ENCODE measurements at places on chromosomes 12 and 14.

DNA sequence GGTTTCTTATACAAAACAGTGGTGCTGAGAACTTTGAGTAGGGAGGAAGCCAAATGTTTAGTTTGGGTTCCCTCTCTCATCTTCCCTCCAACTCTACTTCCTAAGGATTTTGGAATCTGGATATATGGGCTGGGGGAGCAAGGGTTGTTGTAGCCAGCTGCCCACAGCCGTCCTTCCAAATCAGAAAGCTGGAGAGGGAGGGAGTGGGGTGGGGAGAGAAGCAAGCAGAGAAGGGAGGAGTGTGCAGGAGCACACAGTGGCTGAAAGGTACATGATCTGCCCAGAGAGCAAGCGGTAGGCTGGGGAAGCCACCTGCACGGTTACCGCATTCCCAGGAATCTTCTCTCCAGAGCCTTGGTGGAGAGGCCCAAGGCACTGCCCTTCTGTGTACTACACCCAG lies 52.7 kb downstream of the IRF2BPL start:
- no peak for DNase-seq

DNA sequence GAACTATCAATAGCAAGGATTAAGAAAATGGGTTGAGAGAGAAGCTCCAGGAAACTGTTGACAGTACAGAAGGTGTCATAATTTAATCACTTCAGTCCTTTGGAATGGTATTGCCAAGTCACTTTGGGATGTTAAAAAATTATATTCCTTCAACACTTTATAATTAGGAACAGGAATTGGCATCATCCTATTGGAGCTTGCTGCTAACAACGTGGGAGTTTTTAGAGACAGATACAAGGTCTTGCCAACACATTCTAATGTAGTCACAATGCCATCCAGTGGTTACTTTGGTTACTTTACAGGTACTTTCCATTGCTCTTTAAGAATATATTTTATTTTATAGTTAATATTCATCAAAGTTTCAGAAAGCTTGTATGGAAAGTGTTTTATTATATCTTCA lies 310.1 kb downstream of the SYT1 start:
- no peak for DNase-seq

DNA sequence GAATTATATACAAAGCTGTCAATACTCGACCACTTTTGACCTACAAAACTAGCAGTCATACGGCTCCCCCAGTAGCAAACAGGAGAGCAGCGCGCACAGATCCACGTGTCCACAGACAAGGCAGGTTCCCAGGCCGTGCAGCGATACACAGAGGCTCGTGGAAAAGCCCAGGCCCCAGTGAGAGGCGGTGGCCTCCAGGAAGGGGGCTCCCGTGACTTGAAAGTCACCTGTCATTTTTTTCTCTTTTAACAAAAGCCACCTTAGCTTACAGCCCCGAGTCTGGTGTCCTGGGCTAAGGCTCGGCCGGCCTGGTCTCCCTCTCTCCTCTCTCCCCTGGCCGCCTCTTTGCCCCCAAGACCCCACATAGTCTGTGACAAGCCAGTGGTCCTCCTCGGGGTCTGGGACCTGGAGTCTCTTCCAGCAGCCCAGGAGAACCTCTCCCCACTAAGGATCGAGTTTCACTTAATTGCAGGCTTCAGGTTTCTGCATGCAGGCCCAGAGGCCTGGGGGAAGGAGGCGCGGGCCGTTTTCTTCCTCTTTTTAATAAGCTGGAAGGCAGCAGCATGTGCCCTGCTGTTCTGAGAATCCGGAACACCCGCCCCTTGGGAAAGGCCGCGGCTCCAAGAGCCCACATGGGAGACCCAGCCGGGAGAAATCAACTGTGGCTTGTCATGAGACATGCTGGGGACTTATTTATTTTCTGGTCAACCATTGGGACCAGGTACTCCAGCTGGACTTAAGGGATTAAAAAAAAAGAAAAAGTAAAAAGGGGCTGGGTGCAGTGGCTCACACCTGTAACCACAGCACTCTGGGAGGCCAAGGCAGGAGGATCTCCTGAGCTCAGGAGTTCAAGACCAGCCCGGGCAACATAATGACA lies 15.9 kb downstream of the NCOR2 start:
- peak; percentile 47 for DNase-seq

DNA sequence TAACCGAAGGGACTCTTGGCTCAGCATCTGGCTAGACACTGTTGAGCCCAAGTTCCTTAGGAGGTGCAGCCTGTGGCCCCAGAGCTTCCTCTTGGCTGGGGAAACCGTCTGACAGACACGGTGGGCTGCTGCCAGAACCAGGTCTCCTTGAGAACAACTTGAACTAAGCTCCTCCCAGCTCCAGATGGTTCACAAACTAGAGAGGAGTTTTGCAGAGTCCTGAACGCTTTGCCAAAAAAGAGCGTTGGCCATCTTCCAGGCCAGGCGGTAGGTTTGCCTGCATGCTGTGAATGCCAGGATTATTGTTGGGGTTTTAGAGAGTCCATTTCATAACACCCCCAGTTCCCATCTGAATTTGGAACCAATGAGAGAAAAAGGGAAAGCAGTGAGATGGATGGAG lies 399.8 kb downstream of the RGS6 start:
- no peak for DNase-seq

- no peak for DNase-seq
These were observed 121.4 kb upstream of the PCED1B start for GRCh38 chr12:46958053-46958452.

- DNase-seq = peak; percentile 38
These were observed 143.0 kb upstream of the DDHD1 start for GRCh38 chr14:53295985-53296582.

DNA sequence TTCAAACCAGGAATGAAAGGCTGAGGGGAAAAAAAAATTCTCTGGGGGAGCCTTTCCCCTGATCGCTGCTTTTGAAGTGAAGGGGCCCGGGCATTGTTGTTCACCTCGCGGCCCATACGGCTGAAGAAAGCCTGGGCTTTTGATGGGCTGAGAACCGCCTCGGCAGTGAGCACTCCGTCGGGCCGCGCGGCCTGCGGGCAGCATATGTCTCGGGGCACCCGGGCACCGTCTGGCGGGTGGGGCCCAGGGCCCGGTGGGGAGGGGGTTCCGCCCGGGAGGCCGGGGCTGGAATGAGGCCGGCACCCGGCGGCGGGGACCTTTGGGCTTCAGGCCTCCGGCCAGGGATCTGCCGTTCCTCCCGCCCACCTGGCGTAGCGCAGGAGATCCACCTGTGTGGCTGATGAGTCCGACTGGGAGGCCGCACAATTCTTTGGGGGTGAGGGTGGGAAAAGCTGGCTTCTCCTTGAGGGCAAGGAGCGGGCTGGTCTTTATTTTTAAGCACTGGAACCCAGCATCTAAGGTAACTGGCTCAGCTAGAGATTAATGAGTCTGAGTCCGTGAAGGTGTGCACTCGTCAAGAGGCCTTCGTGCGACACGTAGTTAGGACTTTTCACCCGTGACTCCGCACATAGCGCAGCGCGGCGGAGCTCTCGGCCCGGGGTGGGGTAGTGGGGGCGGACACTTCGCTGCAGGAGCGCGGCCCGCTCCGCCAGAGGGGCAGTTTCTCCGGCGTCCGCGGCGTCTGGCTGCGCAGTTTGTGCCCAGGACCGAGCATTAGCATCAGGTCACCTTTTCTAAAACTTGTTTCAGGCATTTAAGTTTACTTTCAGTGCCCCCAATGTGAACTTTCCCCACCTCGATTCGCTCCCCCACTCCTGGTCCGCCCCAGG lies 10.6 kb downstream of the FOXA1 start:
- peak; percentile 83 for DNase-seq

DNA sequence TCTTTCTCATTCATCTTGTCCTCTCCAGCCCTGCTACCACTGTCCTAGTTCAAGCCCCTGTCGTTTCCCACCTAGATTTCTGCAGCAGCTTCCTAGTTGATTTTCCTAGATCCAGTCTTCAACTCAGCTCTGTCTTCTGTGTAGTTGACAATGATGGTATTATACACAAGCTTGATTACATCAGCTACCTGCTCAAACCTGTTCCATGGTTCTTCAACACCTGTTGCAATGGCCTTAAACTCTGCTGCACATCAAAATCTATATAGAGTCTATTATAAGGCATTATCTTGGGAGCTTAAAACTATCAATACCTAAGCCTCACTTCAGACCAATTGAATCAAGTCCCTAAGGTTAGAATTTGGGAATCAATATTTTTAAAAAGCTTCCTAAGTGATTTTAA lies 71.7 kb upstream of the PELI2 start:
- no peak for DNase-seq

DNA sequence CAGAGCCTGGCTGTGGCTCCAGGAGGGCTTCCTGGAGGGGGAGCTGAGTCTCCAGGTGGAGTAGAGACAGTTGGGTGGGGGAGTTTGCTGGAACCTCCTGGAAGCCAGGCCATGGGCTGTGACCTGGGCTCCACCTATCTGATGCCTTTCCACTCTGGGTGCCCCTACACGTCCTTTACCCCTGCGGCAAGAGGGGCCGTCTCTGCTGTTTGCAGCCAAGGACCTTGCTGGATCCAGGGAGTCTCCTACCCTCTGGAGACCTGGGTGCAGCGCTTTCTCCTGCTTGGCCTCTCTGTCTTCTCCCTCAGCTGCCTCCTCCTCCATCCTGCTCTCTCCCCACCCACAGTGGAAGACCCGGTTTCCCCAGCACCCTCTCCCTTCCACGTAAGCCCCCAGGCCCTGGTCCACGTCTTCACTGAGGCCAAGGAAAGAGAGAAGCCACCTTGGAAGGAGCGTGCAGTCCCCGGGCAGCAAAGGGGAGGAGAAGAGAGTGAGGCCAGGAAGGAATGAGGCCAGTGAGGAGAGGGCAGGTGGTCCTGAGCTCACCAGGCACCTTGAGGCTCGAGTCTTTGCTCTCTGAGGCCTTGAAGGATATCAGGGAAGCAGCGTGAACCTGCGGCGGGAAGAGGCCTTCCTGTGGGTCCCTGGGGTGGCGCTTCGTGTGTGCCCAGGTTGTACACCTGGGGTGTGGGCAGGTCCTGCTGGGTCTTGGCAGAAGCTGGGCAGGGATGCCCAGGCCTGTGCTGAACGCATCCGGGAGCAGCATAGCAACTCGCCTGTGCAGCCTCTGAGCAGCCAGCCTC lies 294.3 kb upstream of the RTL1 start:
- no peak for DNase-seq

DNA sequence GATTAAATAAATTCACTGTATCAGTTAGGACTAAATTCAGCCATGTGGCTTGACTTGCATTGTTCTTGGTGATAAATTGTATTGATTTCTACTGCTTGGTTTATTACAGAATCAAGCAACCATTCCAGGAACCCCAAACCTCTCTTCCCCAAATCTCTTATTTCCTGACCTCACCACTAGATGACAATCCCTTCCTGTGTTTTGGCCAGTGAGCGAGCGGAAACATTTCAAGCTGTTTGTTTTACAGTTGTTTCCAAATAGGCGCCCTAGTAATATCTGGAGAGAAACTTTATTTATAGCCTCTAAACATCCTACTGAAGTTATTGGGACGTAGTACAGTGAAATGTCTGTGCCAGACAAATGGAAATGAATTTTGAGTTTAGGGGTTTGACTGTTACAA lies 161.1 kb downstream of the SNAPC1 start:
- no peak for DNase-seq

GRCh38 chr12:110528277-110528839 lies 26.2 kb downstream of the RAD9B start:
- DNase-seq = no peak

GRCh38 chr12:62261876-62262517 lies 1.8 kb downstream of the USP15 start:
- no peak for DNase-seq

DNA sequence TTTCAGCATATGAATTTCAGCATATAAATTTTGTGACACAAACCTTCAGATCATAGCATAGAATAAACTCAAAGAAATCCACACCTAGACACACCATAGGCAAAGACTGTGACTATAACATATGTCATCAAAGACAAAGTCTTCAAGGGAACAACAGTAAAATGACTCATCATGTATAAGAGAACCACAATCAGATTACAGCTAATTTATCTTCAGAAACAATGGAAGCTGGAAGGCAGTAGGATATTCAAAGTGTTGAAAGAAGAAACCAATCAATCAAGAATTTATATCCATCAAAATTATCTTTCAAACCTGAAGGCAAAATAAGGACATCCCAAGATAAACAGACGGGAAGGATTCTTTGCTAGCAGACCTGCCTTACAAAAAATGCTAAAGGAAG lies 29.0 kb downstream of the DLK1 start:
- DNase-seq = no peak

GRCh38 chr12:19110221-19110940 lies 19.2 kb upstream of the PLEKHA5 start:
- DNase-seq = no peak

DNA sequence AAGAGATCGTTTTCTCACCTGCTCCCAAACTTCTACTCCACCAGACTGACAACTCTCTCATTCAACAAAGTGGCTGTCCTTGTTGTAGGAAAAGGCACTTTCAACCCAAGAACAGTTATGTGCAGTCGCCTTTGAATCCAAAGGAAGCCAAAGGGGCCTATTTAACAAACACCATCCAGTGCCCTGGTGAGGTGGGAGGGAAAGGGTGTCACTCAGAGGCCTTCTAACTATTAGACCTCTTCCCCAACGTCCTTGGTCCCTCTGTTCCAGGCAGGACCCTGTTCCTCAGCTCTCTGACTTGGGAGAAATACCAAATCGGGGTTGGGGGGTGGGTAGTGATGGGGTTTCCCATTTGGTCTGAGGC lies 3.2 kb downstream of the SIX4 start:
- DNase-seq = no peak

DNA sequence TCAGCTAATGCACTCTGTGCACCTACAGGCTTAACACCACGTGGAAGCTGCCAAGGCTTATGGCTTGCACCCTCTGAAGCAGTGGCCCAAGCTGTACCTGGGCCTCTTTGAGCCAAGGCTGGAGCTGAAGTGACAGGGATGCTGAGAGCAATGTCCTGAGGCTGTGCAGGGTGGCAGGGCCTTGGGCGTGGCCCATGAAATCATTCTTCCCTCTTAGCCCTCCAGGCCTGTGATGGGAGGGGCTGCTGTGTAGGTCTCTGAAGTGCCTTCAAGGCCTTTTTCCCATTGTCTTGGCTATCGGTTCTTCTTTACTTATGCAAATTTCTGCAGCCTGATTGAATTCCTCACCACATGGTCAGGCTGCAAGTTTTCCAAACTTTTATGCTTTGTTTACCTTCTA lies 47.4 kb upstream of the TMTC1 start:
- DNase-seq = no peak

DNA sequence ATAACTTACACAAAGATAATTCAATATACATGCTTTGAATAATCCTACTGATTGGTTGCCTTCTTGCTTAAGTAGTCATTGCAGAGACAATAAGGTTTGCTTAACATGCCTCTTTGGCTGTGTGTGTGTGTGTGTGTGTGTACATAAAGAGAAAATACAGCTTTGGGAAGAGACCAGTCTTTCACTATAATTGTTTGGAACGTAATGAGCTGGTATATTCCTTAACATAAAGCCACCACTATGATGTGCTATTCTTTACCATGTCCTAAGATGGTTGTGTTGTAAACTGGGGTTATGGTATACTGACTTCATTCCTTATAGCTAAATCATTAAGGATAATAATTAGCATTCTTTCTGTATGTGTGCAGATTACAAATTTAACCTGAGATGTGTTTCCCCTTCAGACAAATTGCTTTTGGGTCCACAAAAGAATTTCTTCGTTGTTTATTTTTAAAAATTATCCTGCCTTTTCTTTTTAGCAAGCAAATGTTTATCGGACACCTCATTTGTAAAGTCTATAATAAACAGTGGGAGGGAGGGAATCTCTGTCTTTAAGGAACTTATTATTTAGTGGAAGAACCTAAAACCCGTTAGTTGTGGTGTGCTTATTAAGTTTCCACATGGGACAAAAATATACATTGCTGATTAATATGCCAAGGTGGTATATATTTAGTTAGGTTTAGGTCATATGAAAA lies 74.4 kb downstream of the TMX1 start:
- no peak for DNase-seq

Data from NCI-H1092 treated with DMSO at 0.1 percent for 48 hours (cell line).